NCI-H2171 (cell line): ENCODE measurements at places on chromosomes 1 and 21.

- no peak for DNase-seq
These were observed 17.1 kb upstream of the PRRC2C start for GRCh38 chr1:171468120-171468750.

GRCh38 chr1:21308330-21308729, 18.1 kb upstream of the ECE1 start:
- no peak for DNase-seq

DNA sequence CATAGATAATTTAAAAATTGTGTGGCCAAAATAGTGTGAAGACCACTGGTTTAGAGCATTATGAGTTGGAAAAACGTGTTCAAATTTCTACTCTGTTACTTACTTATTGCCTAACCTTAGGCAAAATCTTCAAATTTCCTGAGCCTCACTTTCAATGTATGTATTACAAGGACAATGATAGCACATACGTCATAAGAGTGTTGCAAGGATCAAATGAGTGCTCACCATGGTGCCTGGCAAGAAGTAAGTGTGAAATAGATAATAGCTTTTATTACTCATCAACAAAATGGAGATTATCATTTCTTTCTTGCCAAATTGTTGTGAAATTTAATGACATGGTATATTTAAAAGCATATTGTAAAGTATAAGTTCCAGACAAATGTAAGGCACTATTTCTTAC, 57.2 kb downstream of the FH start:
- no peak for DNase-seq

- DNase-seq, result no peak
These were observed 41.0 kb downstream of the CEP350 start for GRCh38 chr1:179995576-179995975.

DNA sequence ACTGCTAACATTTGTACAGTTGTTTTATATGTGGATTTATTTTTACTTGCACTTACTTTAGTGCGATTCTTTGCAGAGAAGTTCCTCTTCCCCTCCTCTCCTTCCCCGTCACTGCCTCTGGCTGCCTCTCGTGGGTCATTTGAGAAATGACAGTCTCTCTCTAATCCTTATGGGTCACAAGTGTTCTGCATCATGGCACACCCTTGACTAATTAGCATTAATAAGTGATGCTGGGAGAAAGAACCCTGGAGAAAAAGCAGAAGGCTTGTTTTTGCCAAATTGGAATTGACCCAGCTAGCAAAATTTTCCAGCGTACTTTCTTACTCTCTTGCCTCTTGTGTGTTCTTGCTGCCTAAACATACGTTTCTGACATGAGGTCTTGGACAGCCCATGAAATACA, 301.2 kb downstream of the DUSP10 start:
- no peak for DNase-seq

- DNase-seq, result no peak
These were observed 1.9 kb downstream of the OLIG2 start for GRCh38 chr21:33027401-33028286.

- no peak for DNase-seq
These were observed 52.8 kb downstream of the ARID4B start for GRCh38 chr1:235275223-235275622.
